Stimulated activated CD4-positive, alpha-beta T cell treated with anti-CD3 and anti-CD28 coated beads, TNF-alpha, amount 100 ng/mL, for 24 hours (primary cell): ENCODE measurements at places on chromosomes 11 and 22.

DNA sequence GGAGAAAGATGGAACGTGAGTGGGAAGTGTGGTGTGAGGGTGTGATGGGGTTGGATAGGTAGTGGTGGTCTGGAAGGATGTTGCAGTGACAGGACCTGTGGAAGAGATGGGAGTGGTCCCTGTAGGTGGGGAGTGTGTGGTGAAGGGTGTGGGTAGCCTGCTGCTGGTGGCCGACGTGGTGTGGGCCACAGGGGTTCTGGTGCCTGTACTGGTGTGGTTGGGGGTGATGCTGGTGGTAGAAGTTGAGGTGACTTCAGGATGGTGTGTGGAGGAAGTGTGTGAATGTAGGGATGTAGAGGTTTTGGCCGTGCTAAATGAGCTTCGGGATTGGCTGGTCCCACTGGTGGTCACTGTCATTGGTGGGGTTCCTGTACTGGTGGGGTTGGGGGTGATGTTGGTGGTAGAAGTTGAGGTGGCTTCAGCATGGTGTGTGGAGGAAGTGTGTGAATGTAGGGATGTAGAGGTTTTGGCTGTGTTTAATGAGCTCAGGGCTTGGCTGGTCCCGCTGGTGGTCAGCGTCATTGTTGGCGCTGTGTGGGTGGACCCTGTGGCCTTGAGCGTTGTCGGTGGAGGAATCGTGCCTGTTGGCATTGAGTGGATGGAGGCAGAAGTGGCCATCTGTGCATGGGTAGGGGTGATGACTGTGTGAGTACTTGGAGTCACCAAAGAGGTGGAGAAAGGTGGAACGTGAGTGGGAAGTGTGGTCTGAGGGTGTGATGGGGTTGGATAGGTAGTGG lies 19.1 kb downstream of the MUC6 start:
- DNase-seq: no peak

DNA sequence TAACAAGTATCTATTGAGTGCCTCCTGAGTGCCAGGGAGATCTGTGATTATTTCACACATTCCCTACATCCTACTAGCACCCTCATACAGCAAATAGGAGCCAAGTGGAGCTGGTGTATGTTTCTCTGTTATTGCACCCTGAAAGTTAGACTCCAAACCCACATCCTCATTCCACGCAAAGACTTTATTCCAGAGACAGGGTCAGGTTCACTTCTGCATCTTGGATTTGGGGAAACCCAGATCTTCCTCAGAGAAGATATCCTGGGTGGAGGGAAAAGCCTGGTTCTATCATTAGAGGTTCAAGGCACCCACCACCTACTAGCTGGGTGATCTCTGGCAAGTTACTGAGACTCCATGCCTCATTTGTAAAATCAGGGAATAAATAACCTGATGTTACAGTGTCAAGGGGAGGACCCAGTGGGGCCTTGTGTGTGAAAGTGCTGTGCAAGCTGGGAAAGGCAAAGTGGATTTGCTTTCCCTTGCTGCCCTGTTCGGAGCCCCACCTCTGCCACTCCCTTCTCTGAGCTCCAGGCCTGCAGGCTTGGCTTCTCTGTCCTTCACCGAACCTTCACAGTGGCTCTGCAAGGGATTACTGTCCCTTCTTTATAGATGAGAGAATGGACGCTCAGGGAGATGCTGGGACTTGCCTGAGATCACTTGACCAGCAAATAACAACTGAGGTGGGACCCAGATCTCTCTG lies 991 bp upstream of the SLCO2B1 start:
- DNase-seq: no peak

GRCh38 chr11:6630632-6631291 lies 11.5 kb upstream of the TPP1 start:
- DNase-seq: no peak

GRCh38 chr11:59141673-59142460 lies 789 bp upstream of the FAM111A start:
- DNase-seq: no peak

- DNase-seq: no peak
Measured at GRCh38 chr11:67469508-67469811, 409 bp upstream of the TMEM134 start.

DNA sequence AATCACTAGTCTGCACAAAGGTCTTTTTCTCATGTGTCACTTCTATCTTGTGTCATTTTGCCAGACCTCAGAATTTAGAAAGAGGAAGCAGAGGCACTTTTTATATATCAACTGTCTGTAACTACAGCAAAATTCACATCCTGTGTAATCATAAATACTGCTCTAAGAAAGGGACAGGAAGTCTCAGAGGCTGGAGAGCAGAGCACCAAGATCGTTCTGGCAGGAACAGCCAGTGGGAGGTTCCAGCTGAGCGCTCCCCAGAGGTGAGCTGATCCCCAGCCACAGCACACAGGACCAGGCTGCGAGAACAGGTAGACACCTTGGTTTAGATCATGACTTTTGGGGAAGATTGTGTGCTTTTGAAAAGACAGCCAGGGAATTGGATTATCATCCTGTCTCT lies at the start of gene MS4A7:
MS4A7 (plus strand) TSS at position 179 of the 400 bp plus-strand sequence. CDS start 4,610 bp downstream, outside the sequence.
- DNase-seq: no peak

DNA sequence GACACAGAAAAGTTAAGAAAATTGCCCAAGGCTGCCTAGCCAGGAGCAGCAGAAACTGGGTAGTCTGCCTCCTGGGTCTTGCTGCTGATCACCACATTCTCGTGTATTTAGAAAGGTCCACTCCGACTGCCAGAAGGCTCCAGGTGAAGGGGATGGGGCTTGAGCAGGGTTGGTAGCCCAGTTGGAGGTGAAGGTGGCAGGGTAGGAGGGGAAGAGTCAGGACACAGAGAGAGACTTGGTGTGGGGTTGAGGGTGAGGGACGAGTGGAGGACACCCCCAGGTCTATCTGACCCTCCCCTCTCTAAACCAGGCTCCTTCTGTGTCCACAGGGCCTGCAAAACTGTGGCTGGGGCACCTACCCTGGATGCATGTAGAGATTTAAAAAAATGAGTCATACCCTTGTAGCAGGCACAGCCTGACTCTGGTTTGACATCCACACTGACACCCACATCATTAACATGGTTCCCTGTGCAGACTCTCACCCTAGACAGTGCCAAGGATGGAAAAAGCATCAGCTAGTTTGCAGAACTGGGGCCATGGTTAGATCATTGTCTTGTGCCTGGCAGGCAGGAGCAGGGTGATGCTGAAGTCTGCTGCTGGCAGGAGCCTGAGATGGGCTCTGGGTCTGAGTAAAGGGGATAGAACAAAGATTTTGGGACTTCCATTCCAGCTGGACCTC lies 273.2 kb downstream of the TENM4 start:
- no peak for DNase-seq

- no peak for DNase-seq
Measured at GRCh38 chr11:107669191-107669740, 42.6 kb downstream of the SLN start.

- no peak for DNase-seq
Measured at GRCh38 chr11:10327254-10327653, 22.4 kb downstream of the ADM start.

- no peak for DNase-seq
Measured at GRCh38 chr22:45320357-45320976, 10.7 kb downstream of the FAM118A start.

DNA sequence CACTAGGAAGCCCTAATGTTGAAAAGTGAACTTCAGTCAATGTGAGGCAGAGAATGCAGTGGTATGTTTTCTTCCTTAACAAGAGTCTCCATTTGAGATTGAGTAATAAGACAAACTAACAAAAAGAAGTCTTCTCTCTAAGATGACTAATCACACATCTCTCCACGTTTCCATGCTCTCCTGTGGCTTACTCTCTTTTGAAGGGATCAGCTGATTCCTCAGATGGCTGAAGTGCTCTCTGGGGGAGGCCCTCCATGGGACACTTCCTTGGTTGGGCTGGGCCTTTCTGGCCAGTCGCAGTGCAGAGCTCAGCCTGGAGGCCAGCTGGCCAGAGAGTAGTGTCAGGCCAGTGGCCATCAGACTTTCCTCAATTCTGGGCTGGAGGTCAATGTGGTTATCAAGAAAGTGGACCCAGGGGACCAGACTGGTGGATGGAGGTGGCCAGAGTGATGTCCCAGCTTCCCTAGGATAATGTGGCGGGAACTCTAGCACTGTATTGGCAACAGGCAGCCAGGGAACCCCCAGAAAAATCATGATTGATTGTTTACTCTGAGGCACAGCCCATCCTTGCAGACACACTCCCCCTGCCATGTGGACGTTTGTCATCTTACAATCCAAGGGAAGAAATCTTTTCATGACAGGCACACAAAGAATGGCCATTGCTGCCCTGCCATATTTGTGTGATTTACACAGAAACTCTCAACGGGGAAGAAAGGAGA lies 14.5 kb downstream of the CSRP3 start:
- no peak for DNase-seq

DNA sequence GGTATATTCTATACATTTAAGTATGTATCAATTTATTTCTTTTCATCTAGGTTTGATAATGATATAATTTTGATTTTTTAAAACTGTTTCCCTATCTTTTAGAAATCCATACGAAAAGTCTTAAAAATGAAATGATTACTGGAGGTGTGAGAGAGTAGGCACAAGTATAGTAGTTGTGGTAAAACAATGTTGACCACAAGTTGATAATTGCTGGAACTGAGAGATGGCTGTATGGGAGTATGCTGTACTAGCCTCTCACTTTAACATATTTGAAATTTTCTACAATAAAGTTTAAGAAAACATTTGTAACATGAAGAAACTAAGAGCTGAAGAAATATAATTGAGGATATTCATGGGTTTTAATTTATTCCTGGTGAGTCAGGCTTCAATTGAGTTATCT lies 30.0 kb downstream of the FSHB start:
- no peak for DNase-seq

GRCh38 chr11:85673393-85673792 lies 8.5 kb upstream of the CREBZF start:
- no peak for DNase-seq

GRCh38 chr11:68796801-68797200 lies 44.9 kb downstream of the CPT1A start:
- no peak for DNase-seq

DNA sequence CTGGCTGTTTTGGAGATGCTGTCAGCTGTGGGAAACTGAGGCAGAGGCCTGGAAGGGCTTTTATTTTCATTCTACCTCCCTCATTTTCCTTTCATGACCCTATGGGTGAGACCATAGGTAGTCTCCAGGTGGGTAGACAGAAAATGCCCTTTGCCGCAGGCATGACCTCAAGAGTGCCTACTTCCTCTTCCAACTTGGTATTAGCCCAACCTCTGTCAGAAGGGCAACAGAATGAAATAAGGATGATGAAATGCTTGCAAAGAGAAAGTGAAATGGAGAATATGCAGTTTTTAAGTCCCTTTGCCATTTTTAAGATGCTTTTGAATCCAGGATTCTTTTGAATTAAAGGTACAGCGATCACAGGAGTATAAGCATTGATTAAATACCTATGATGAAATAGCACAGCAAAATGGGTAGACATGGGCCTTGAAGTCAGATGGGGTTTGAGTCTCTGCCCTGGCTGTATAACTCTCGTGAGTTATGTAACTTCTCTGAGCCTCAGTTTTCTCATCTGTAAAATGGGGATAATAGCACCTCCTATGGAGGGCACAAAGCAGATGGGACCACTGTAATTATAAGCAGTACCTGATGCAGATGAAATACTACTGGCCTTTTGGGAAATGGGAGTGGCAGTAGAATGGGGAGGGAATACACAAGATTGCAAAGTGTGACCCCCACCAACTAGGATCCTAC lies 3.7 kb downstream of the ASPHD2 start:
- no peak for DNase-seq

GRCh38 chr11:32032478-32032877 lies 58.4 kb upstream of the RCN1 start:
- no peak for DNase-seq

GRCh38 chr11:68441466-68442230 lies 18.9 kb upstream of the PPP6R3 start:
- no peak for DNase-seq

DNA sequence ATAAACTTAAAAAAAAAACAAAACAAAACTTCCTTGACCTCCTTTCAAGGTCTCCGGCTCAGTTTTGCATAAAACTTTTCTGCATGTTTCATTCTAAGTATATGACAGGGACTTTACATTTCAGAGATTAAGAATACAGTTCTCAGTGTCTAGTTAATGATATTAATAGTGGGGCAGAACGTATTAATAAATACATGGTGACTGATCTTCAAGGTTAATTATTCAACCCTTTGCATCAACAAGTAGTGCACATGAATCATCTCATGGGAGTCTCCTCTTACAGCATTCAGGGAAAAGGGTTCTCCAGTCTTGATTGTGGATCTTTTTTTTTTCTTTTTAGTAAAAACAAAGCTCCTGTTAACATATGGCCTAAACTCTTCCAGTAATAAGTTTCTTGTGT lies 146.8 kb downstream of the KIRREL3 start:
- DNase-seq: no peak

DNA sequence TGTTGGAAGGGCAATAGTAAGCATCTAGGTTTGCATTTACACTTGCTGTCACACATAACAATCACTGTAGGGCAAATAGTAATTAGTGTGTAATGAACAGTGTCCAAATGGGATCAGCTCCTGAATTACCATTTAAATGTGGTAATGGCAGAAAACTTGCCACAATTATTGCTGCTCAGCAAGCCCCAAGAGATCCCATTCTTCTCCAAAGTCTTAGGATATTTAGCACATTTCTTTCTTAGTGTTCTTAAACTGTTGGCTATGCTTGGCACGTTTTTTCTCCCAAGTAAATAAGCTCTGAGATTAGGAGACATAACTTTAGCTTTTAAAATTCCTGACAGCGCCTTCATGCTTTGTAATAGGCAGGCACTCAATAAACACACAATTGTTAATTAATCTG lies 1037.0 kb downstream of the DLG2 start:
- DNase-seq: no peak

GRCh38 chr11:128757235-128757711 lies 63.4 kb downstream of the FLI1 start:
- peak; percentile 56 for DNase-seq

GRCh38 chr11:112632866-112633505 lies 328.2 kb upstream of the NCAM1 start:
- no peak for DNase-seq

GRCh38 chr22:19597399-19597735 lies 73.2 kb upstream of the CLDN5 start:
- no peak for DNase-seq

GRCh38 chr11:2128130-2128510 lies 11.1 kb downstream of the IGF2 start:
- no peak for DNase-seq

- no peak for DNase-seq
Measured at GRCh38 chr11:133041181-133041580, 491.1 kb downstream of the OPCML start.

GRCh38 chr11:75238595-75239440 lies 1.8 kb upstream of the TPBGL start:
- DNase-seq: no peak
